G401 (cell line): ENCODE measurements at places on chromosomes 13 and 19.
A peak's percentile ranks its signal among the peaks of the same experiment; 100 is the strongest.

DNA sequence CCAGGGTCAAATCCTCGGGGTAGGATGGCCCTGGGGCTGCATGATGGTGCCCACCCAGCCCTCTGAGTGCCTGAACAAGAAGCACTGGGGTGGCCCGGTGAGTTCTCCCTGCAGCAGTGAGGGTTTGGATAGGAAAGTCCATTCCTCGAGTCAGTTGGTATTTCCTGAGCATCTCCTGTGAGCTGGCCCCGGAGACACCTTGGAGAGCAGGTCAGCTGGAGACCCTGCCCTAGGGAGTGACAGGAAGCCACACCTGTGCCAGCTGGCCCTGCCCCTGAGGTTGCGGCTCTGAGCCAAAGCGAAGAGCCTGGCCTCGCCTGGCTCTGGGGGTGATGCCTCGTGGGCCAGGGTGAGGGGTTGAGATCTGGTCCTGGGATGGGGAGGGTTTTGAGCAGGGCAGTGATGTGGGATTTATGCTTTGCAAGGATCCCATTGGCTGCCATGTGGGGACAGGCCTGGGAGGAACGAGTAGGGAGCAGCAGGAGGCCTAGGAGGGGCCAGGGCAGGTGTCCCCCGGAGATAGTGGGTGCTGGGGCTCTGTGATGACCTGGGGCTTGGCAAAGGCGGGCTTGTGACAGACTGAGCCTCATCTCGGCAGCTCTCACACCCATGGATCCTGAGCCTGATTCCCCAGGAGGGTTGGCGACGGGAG is 16.0 kb downstream of the CRTC1 start:
- no peak for DNase-seq

DNA sequence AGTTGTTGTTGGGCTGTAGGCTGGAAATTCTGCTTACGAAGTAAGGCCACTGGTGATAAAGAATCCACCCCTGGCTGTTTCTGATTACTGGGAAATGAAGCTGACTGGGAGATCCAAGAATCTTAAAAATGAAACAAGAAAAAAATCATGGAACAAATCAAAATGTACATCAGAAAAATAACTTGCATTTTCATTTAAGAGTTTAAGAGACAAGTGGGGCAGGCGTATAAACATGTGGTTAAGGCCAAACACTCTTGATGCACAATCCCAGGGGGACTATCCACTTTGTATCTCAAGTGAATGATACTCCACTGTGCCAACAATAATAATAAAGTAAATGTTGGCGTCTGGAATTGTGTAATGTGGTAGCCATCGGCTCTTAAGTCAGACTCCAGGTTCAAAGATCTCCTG is 24.6 kb downstream of the ZMYM5 start:
- no peak for DNase-seq

GRCh38 chr13:94080527-94080926 is 399.0 kb downstream of the DCT start:
- DNase-seq = no peak

DNA sequence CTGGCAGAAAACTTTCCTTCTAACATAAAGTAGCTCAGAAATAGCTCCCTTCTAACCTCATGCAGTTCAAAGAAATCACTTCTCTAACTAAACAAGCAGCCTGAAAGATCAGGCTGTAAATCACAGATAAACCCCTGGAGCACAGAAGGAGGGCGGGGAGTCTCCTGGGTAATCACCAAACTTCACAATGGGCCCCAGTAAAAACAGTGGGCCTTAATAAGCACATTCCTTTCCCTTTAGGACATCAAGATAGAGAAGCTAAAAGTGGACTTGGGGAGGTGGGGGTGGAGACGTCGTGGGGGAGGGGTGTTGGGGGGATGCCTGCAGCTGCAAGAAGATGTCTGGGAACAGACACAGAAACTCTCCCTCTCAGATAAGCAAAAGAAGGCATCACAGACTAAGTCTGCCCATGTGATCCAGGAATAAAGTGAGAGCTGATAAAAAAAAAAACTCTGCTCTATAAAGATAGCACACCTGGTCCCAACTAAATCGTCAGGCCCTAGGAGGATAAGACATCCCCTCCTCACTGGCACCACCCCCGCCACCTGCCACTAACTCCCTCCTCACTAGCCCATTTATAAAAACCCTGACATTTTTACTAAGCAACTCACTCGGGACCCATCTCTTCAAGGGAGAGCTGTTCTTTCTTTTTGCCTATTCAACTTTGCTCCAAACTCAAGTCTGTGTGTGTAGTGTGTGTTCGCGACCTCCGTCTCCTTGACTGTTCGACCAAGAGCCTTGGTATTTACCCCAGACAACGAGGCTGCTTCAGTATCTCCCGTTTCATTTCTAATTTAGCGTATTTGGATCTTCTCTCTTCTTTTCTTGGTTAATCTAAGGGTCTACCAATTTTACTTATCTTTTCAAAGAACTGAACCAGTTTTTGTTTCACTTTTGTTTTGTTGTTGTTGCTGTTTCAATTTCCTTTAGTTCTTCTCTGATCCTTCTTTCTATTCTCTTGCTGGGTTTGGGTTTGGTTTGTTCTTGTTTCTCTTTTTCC is 31.7 kb downstream of the DNAJC15 start:
- no peak for DNase-seq

- DNase-seq = no peak
Measured at GRCh38 chr19:38535212-38535611, 82.5 kb downstream of the MAP4K1 start.

DNA sequence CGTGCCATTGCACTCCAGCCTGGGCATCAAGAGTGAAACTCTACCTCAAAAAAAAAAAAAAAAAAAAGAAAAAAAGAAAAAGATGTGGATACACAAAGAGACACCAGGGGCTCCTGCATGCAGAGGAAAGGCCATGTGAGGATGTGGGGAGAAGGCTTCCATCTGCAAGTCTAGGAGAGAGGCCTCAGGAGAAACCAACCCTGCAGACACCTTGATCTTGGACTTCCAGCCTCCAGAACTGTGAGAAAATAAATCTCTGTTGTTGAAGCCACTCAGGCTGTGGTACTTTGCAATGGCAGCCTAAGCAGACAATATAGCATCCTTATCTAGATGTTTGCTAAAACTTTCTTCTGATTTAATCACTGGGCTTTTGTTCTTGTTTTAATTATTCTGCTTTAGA is 50.3 kb downstream of the POLR1D start:
- DNase-seq = no peak

DNA sequence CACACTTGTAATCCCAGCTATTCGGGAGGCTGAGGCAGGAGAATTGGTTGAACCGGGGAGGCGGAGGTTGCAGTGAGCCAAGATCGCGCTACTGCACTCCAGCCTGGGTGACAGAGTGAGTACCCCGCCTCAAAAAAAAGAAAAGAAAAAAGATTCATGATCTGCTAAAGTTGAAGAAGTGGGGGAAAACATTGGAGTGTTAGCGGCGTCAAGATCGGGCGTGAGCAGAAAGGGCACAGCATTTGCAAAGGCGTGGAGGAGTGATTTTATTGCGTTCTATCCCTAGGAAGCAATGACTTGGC is 874 bp upstream of the DNM2 start:
- no peak for DNase-seq

DNA sequence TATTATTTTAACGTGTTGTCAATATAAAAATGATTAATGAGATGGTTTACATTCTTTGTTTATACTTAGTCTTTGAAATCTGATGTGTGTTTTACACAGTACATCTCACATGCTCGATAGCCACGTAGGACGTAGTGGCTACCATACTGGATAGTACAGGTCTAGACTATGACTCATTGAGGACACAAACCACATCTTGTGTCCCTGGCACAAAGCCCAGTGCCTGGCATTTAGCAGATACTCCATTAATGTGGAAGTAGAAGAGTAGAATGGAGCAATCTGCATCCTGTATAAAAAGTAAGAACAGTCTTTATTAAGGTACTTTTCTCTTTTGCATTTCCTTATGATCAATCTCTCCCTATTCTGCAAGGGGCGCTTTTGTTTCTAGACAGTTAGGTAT is 49.0 kb upstream of the FRY start:
- peak; percentile 63 for DNase-seq

- no peak for DNase-seq
Measured at GRCh38 chr19:5844456-5845433, 5.2 kb upstream of the FUT6 start.

DNA sequence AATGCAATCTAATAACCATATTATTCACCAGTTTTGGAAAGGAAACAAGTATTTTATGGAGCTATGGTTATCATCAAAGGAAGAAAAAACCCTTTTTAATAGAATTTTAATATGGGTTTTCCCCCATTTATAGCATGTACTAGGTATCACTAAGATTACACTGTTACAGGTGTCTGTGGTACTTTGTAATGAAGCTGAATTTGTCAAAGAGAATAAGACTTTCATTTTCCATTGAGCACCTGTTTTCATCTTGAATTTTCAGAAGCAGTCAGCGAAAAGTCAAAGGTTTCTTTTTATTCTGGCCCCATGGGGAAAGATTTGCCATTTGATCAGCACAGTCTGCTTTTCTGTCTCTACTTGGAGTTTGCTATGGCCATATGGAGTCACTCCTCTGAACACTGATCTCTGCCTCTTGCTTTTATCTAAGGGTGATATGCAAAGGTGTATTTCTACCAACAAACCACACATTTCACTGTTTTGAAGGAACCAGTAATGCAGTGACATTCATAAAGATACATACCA is 590.0 kb downstream of the DCT start:
- DNase-seq = no peak

- peak; percentile 68 for DNase-seq
Measured at GRCh38 chr19:47032171-47032811, 12.7 kb downstream of the NPAS1 start.

GRCh38 chr13:19587635-19588300 is 26.4 kb upstream of the TPTE2 start:
- peak; percentile 41 for DNase-seq

GRCh38 chr19:16141043-16141442 is 2.4 kb upstream of the HSH2D start:
- no peak for DNase-seq

DNA sequence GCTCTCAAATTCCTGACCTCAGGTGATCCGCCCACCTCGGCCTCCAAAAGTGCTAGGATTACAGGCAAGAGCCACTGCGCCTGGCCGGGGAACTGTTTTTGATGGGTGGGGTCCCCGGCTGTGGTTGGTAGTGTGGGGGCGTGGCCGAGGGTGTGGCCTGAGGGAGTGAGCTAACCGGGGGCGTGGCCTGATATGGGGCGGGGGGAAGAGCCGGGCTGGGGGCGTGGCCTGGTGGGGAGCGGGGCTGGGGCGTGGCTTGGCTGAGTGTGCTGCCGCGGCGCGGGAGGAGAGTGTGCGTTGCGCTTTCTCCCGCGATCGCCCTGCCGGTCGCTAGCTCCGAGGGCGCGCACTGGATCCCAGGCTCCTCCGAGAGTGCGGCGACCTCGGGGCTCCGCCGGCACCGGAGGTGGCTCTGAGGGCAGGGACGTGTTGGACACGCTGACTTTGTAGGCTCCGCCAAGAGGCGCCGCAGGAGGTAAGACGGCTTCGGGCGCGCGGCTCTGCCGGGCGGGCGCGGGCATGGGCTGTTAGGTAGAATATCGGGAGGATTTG is at the start of gene SPATA13:
Gene SPATA13, plus strand, starts transcription at position 263 of the 552 bp plus-strand sequence. CDS start 62,210 bp downstream, outside the sequence.
- peak; percentile 67 for DNase-seq

- no peak for DNase-seq
Measured at GRCh38 chr19:7191946-7192691, 102.1 kb downstream of the INSR start.

GRCh38 chr13:80265348-80265747 is 75.6 kb downstream of the SPRY2 start:
- DNase-seq = no peak

DNA sequence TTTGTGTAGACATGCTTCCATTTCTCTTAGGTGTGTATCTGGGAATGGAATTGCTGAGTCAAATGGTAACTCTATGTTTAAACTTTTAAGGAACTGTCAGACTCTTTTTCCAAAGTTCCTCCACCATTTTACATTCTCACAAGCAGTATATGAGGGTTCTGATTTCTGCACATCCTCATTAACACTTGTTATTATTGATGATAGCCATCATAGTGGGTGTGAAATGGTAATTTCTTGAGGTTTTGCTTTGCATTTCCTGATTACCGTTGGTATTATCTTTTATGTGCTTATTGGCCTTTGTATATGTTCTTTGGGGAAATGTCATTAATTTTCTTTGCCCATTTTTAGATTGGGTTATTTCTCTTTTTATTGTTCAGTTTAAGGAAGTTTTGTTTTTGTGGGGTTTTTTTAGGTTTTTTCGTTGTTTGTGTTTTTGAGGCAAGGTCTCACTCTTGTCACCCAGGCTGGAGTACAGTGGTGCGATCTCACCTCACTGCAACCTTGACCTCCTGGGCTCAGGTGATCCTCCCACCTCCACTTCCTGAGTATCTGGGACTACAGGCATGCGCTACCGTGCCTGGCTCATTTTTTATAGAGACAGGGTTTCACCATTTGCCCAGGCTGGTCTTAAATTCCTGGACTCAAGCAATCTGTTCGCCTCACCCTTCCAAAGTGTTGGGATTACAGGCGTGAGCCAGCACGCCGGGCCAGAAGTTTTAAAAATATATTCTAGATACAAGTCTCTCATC is 34.3 kb downstream of the NAA16 start:
- DNase-seq = no peak

- no peak for DNase-seq
Measured at GRCh38 chr13:60862036-60862435, 465.0 kb downstream of the TDRD3 start.

DNA sequence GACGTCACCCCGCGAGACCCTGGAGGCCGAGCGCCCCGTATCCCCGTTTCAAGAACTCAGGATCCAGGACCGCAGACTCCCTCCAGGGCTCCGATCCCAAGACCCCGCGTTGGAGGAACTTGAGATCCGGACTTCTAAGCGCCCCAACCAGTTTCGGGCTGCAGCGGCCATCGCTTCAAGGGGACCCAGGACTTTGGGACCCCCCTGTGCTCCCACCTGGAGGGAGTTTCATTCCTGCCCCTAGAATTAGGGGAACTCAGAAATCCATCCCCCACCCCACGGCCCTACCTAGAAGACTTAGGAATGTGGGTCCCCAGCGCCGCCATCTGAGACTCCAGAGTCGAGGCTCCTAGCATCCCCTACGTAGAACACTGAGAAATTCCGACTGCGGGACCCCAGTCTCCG is 400 bp downstream of the PLEKHG2 start:
- DNase-seq = no peak

DNA sequence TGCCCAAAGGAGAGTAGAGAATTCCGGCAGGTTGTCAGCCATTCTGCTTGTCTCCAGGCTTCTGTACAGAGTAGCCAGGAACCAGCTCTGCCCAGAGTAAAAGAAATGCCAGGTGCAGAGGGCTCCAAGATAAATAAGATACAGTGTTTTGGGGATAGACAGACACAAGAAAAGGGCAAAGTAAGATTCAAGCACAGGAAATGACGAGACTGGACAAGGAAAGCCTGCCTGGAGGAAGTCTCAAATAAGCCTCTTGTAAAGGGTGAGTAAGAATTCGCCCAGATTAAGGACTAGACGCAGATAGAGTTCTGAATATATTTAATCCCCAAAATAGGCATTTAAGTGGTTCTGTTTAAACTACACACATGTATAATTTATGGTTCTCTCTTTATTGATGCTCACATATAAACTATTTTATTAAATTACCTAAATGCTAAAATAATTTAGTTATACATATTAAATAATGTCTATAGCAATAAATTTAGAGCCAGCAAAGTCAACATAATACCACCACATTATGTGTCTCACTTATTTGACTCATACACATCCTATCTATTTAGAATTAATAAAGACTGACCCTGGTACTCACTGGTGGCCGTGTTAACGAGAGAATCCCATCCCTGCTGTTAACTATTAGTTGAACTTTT is 98.4 kb upstream of the RAP2A start:
- DNase-seq = no peak
